Stimulated activated CD4-positive, alpha-beta T cell treated with anti-CD3 and anti-CD28 coated beads, TNF-alpha, amount 100 ng/mL, for 4 hours (primary cell): ENCODE measurements at places on chromosomes 2 and 18.

GRCh38 chr2:114769110-114769509 is 326.7 kb downstream of the DPP10 start:
- DNase-seq, result no peak

GRCh38 chr18:40738321-40738880 is 1216.6 kb upstream of the PIK3C3 start:
- no peak for DNase-seq

- no peak for DNase-seq
These were observed 173.0 kb downstream of the PTGR3 start for GRCh38 chr18:75035928-75036327.

DNA sequence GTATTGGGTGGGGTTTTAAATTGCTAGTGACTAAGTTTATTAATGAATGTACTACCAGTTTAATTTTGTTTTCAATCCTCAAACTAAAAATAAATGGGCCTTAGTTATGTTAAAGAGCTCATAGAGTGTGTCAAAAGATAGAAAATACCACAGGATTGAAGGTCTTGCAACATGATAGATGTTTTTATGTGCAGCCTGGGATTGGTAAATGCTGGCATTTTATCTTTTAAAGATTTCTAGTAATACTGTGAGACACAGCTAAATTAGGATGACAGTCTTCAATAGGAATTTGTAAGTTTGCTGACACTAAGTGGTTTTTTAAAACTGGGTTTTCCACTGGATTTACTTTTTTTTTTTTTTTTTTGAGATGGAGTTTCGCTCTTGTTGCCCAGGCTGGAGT is 122.3 kb downstream of the HAUS1 start:
- no peak for DNase-seq

DNA sequence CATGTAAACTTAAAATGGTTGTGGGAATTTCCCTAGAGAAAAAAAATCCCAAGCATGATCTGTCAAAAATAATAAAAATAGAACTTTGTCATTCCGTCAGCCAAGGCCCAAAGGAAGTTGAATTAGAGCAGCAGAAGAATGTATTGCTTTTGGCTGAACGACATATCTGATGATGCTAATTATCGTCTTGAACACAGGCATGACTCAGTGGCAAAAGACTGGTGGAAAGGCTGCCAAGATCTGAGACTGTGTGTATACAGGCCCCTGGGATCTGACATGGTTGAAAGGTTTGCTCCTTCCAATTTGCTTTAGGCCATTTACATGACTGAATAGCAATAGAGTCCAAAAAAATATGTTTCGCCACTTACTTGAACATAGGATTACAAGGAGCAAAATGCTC is 1057.1 kb upstream of the CRIM1 start:
- DNase-seq, result no peak

DNA sequence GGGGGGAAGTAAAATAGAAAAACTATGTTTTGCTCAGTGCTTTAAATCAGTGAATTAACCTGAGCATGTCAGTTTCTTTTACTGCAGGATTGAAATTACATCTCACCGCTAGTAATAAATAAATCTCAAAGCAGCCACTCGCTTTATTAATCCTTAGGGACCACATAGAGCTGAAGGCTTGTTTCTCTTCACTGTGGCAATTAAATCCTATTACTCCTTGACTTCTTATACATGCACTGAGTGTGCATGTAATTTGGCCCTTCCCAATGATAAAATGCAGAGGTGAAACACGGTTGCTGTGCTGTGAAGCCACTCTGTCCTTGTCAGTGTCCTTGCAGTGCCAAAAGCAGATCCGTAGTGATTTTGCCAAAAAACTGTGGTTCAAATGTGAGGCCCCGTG is 77.1 kb upstream of the RBM44 start:
- DNase-seq, result no peak

- DNase-seq, result no peak
These were observed 183.9 kb downstream of the CD226 start for GRCh38 chr18:69763821-69764220.

DNA sequence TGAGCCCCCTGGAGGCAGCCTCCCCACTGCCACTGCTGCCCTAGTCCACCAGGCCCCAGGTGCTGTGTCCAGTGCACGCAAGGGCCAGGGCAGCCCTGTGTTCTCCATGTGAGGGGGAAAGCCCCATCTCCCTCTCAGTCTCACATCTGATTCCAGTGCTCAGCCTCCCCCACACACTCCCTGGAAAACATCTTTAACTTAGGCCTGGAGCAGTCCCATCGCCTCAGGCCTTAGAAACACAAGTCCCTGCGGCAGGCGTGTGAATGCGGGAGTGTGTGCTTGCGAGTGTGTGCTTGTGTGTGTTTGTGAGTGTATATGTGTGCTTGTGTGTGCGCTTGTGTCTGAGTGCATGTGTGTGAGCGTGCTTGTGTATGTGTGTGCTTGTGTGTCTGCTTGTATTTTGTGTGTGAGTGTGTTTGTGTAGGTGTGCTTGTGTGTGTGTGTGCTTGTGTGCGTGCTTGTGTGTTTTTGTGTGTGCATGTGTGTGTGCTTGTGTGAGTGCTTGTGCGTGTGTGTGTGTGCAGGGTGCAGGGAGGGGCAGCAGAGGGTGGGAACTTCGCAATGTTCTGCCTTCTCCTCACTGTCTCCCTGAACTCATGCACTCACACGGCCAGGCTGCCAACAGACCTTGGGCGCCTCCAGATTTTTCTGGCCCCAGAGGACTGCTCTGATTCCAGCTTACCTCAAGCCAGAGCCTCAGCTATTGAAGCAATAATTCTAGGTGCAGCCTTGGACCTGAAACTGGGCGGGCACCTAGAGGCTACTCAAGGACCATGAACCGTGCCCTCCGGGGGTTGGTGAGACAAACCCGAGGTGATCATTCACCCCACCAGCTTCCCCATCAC is 139.6 kb downstream of the CABLES1 start:
- DNase-seq, result no peak

- no peak for DNase-seq
These were observed 68.0 kb downstream of the SLC4A5 start for GRCh38 chr2:74275228-74275627.

- DNase-seq, result no peak
These were observed 196.4 kb downstream of the ARL4C start for GRCh38 chr2:234300391-234300925.

- no peak for DNase-seq
These were observed 6.7 kb downstream of the ZNF407 start for GRCh38 chr18:74604361-74604760.

- DNase-seq, result no peak
These were observed 101.3 kb upstream of the ITGB6 start for GRCh38 chr2:160301420-160301819.

- DNase-seq, result no peak
These were observed 14.0 kb downstream of the PARD6G start for GRCh38 chr18:80233201-80233835.

GRCh38 chr18:55522011-55522410 is 66.0 kb downstream of the TCF4 start:
- DNase-seq, result no peak

DNA sequence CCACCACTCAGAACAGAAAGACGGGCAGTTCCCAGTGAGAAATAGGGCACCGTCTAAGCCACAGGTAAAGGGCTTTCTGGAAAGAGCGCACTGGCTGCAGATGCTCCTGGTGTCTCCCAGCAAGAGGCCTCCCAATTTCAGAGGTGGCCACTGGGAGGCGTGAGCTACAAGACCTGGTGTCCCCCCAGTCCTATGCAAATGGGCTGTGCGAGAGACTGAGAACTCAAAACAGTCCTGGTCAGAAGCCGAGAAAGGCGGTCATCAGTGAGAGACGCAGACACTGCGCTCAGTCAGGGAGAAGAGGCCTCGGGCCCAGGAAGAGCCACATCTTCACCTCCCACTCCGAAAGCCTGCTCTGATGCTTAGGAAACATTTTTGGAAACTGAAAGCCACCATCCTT is 179.5 kb downstream of the EIPR1 start:
- DNase-seq, result no peak

DNA sequence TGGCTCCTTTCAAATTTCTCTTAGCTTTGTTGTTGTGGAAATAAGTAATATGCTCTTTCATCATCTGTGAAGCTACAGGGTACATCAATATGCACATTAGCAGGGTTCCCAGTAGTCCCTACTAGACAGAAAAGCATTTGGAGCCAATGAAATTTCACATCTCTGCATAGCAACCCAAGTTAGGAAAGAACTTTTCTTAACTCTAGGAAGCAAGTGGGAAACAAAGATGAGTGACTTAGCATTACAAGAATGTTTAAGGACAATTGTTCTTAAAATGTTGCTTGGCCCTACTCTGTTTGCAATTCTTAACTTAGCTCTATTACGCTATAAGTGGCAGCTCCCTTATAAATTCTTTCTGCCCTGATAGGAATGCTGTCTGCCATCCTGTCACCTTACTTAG is 39.6 kb downstream of the ZEB2 start:
- no peak for DNase-seq

DNA sequence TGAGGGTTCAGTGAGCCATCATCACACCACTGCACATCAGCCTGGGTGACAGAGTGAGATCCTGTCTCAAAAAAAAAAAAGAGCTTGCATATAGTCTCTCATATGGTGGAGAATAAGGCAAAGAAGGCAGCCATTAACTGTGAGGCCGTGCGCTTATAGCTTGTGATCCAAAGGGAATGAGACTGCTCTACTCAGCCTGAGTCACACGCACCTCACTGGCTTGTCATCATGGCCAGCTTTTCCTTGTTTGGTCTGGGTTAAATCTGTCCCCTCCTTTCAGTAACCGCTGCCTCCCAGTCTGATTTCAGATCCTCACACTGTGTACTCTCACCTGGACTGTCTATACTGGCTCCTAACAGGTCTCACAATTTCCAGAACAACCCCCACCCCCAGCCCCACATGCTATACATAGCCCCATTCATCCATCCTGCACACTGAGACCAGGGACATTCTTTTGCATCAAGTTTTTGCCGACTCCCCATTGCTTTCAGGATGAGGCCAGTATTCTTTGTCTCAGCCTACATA is 35.3 kb upstream of the ANKRD44 start:
- no peak for DNase-seq

DNA sequence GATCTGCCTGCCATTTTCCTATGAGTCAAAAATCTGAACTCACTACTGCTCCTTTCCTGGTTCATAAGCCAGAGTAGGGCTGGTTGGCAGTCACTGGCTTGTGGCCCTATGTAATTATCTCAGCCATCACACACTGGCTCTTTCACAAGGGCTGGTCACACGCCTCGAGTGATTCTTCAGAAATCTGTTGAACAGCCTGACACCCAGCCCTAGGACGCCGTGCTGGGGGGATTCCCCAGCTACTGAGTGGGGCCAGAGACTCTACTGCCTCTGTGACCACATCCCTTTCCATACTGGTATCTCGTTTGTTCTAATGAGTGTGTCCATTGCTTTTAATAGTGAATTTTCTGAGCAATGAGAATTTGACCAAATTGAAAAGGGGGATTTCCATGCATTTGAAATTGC is 45.8 kb upstream of the RBM44 start:
- no peak for DNase-seq

DNA sequence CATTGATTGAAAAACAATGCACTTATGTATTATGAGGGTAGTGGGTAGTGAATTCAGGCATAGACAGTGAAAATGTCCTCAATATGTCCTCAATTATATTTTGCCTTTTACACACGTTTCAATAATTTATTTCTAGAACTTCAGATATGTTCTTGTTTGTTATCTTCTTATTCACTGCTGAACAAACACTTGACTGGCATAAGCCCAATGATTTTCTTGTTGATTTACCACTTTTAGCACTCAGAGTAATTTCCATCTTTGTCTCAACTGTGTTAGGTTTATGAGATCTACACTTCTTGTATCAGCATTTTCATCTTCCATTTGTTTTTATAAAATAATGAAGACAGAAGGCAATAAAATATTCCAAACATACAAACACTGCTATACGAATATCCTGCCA is 61.8 kb upstream of the DCC start:
- DNase-seq, result no peak

DNA sequence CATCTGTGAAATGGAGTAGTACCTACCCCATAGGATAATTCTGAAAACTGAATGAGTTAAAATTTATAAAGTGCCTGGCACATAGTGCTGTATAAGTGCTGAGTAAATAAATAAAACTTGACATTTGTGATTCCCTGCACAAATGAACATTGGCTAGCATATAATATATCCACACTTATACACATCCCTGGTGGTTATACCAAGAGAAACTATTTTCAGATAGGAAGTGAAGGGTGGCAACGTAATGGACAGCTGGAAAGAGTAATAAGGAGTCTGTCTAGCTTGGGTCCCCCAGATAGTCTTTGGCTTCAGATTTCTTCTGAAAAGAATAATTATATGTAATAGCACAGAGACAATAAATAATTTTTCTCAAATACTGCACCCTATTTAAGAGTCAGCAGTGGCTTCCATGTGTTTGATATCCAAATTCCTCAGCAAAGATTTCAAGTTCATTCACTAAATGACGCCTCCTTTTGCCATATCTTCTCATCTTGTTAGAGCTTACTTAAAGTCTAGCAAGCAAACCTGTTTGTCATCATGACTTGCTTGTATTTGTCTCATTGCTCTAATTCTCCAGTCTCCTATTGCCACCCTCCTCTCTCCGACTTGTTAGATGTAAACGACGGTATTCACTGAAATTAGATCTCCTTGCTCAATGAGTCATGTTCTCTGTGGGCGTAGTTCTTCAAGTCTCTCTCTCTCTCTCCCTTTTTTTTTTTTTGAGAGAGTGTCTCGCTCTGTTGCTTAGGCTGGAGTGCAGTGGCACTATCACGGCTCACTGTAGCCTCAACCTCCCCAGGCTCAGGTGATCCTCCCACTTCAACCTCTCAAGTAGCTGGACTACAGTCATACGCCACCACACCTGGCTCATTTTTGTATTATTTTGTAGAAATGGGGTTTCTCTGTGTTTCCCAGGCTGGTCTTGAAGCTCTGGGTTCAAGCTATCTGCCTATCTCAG is 8.7 kb upstream of the ADGRF3 start:
- DNase-seq, result no peak

- no peak for DNase-seq
These were observed at the start of gene MSTN for GRCh38 chr2:190062601-190063000. Gene MSTN, minus strand, starts transcription at chr2:190062729. Its CDS starts 133 bp downstream, at chr2:190062596.
